ENCODE measurements at places on chromosomes 3 and 15.

- peak; percentile 92 for DNase-seq
These were observed 185.1 kb downstream of the GOLGA6L6 start for GRCh38 chr15:20356444-20356910.

DNA sequence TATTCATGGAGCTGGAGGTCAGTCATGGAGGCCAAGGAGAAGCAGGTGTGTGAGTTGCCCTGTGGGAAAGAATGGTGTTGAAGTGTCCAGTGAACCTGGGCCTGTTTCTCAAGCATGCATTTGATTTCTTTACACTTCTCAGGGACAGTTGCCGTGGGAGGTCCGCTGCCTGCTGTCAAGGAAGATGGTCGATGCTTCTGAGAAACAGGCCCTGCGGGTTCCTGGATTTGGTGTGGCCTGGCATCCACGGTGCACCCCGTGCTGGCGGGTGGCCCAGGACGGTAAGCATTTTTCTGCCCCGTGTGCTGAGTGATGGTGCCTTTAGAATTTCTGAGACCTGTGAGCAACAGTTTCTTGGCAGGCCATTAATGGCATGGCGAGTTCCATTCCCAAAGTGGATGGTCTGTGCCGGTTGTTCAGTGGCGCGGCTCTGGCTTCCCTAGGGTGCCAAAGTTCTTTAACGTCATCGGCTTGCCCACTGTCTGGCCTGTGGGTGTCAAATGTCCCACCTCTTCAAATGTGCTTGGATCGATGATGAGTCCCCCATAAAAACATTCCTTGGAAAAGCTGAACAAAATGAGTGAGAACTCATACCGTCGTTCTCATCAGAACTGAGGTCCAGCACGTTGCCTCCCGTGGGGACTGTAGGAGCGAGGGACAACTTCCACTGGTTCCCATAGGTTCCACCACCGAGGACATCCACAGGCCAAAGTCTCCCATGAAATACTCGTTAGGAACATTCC lies 107.2 kb downstream of the SNRPN start:
- no peak for DNase-seq

DNA sequence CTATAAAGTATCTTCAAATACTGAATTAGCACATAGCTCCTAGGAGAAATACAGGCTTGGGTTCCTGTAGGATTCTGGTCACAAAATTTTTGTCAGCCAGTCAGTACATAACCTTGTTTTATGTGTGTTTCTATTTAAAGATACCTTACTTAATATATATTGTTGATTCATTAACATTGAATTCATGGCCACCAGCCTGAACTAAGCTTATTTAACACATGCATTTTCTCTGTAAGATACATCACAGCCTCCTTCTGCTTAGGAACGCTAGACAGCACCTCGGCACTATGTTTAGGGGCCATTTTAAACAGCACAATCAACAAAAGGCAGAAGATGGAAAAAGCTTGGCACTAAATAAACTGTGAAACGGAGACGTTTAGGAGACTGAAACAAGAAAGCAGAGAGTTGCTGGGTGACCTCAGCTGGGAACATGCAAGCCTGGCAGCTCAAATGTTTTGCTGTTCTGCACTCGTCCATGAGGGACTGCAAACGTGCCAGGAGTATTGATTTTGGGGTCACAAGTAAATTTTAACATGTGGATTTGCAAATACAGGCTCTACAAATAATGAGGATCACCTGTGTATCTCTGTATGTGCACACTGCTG lies 432.2 kb upstream of the TPM1 start:
- no peak for DNase-seq

DNA sequence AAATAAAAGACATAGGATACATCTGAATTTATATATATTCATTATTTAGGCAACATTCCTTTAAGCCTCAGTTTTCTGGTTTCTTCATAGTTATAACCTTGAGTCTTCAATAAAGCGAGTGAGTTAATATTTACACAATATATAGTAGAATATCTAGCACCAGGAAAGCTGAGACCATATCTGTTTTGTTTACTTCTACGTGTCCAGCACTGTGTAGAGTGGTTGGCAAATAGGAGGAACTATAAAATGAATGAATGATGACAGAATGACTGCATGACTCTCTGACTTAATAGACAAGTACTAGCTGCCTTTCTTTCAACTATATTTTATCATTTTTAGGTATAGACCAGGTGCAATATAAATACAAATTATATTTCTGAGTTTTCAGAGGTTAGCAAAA lies 197.8 kb upstream of the RBMS3 start:
- no peak for DNase-seq

DNA sequence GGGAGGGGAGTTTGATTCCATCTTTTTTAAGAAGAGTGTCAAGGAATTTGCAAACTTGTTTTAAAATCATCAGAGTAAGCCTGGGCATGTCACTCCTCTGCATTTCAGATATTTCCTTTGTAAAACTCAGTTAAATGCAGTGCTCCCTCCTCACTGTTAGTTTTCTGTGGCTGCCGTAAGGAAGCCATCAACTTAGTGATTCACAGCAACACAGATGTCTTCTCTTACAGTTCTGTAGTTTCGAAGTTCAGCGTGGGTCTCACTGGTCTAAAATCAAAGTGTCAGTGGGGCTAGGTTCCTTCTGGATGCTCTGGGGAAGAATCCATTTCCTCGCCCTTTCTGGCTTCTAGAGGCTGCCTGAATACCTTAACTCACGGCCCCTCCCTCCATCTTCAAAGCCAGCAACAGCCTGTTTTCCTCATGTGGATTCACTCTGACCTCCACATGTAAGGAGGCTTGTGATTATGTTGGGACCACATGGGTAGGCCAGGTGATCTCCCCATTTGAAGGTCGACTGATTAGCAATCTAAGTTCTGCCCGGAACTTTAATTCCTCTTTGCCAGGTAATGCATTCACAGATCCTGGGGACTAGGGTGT lies 12.4 kb downstream of the ISG20 start:
- DNase-seq: no peak

DNA sequence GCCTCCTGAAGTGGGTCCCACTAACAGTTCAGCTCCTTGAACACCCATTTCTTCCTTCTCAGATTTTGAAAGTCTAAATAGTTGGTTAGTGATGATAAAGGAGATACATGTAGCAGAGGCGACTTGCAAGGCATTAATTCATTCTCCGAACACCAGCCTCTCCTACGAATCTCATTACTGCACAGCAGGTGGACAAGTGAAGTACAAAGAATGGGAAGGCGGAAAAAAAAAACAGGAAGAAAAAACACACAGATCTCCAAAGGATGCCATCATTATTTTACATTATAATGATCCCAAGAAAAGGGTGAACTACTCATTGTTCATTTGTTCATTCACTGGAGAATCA lies 276.5 kb downstream of the MAGI1 start:
- DNase-seq: no peak

- peak; percentile 82 for DNase-seq
These were observed 53.2 kb downstream of the LHFPL4 start for GRCh38 chr3:9500108-9501050.

- DNase-seq: no peak
These were observed 38.7 kb upstream of the CCDC50 start for GRCh38 chr3:191290311-191291025.

DNA sequence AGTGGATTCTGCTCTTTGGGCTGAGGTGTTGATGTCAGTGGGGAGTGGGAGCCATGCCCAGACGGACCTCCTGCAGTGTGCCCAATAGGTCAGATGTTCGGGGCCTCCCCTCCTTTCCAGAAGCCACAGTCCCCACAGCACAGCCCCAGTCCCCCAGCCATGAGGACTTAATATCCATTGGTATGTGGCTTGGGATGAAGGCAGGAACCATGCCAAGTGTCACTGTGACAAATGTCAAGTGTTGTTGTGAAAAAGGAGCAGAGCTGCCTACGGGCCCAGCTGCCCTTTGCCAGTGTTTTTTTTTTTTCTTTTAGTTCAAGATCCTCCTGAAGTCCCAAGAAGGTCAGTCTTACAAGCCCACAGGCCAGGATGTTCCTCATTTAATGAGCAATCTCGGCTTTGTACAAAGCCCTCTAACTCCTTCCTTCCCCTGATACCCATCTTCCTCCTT lies 12.2 kb downstream of the SEMA3G start:
- DNase-seq: no peak

- no peak for DNase-seq
These were observed 341.7 kb downstream of the CLSTN2 start for GRCh38 chr3:140276703-140277102.

GRCh38 chr3:84968701-84969235 lies 10.0 kb downstream of the CADM2 start:
- DNase-seq: no peak

- DNase-seq: no peak
These were observed 91.1 kb upstream of the ALDH1A3 start for GRCh38 chr15:100788418-100789105.

- peak; percentile 92 for DNase-seq
These were observed at the start of gene CHSY1 for GRCh38 chr15:101251830-101252820. Gene CHSY1, minus strand, starts transcription at chr15:101252048. Its CDS starts 592 bp downstream, at chr15:101251456.

- DNase-seq: no peak
These were observed 71.6 kb downstream of the FEM1B start for GRCh38 chr15:68349151-68349550.

DNA sequence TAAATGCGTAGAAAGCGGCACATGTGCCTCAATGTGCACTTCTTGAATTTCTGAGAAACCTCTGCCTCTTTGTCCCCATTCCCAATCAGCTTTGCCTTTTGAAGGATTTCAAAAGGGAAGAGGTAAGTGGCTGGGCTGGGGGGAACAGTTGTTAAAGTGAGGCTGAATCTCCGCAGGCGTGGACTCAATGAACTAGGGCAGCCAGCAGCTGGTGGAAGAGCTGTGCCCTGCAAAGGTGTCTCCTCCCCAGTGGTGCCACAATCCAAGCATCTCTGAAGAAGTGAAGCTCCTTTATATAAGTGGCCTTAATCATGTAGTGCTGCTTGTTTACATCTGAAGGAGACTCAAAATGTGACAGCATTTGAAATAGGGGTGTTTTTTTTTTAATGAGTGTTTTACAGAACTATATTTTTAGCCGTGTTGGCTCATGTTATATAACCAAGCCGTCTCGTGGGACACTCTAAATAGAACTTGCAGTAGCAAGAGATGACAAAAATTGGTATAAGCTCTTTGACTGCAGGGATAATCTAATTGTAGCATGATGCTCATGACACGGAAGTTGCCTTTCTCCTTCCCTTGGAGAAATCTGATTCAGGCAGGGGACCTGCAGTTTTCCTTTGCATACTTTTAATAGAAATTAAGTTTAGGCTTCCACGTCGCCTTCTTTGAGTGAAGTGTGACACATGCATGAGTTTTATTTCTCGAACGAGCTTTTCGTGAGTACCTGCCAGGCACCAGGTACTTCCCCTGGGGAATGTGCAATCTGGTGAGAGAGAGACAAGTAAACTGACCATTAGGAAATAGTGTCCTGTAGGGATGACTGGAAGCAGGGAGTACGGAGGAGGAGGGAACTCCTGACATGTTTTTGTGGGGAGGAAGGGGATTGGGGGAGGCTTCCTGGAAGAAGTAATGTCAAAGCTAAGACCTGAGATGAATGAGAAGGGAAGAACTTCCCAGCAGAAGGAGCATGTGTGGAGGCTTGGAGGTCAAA lies 179.7 kb upstream of the BHLHE40 start:
- DNase-seq: no peak

GRCh38 chr3:139585820-139586219 lies 46.3 kb upstream of the RBP1 start:
- no peak for DNase-seq

- DNase-seq: no peak
These were observed 826.2 kb downstream of the ROBO1 start for GRCh38 chr3:78941587-78941986.

DNA sequence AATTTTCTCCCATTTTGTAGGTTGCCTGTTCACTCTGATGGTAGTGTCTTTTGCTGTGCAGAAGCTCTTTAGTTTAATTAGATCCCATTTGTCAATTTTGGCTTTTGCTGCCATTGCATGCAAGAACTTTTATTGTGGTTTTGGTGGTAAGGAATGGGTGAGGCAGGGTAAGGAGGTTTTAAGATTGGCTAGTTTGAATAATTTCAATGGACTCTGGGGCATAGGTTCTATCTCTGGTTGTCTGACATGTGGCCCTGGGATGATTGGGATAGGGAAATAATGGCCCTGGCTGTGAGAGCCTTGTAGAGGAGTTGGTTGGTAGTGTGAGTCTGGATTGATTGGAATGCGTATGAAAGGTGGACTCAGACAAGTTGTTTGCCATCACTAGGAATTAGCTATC lies 38.0 kb downstream of the SEC22A start:
- no peak for DNase-seq

DNA sequence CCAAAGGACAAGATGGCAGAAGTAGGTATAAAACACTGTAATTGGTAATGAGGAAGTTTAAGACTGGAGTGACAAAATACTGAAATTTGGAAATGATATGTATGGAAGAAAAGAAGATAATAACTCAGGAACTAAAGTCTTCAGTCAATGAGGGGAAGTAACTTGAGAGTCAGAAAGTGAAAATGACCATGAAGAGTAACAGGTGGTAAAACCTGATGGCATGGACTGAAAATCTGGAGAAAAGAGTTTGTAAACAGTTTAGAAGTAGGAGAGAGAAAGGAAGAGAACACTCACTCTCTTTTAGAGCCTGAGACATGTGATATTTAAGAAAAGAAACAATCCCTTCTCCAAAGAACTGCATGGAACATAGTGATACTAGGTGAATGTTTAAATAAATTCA lies 387.9 kb downstream of the PYDC2 start:
- no peak for DNase-seq

GRCh38 chr15:81825136-81825535 lies 220.7 kb downstream of the MEX3B start:
- no peak for DNase-seq

GRCh38 chr15:77988347-77989295 lies 88.9 kb downstream of the TBC1D2B start:
- no peak for DNase-seq

DNA sequence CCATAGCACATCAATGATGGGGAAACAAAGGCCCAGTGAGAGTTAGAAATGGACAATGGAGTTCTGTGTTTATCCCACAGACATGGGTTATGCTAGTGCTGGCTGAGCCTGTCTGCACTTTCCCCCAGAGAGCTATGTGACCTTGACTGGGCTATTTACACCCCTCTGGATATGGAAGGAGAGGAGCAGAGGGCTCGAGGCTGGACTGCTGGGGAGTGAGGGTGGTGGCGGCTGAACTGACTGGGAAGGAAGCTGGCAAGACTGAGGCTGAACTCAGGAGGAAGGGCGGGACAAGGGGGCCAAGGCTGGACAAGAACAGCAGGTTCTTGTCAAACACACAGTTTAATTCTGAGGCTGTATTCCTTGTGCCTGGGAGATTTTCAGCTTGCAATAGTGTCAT lies 10.8 kb upstream of the INSYN1 start:
- no peak for DNase-seq

DNA sequence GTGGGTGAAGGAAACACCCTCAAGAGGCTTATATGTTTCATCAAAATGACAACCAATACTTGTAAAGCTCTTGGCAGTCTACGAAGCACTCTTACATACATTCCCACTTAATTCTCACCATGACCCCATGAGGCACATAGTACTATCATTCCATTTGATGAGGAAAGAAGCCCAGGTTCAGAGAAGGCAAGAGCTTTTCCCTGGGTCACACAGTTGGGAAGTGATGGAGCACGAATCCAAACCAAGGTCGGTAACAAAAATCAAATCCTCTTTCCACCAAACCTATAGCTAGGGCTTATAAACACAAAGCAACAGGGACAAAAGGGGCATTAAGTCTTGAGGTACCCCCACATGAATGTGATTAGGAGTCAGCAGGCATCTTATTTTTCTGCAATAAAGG lies 187.1 kb downstream of the UACA start:
- no peak for DNase-seq
